ENCODE measurements at places on chromosomes 3 and 15. TPM values are rescaled to one million over a fixed set of nuclear protein-coding genes. Genes with fewer than 3 reads are reported as not detected.
A peak's percentile ranks its signal among the peaks of the same experiment; 100 is the strongest.

DNA sequence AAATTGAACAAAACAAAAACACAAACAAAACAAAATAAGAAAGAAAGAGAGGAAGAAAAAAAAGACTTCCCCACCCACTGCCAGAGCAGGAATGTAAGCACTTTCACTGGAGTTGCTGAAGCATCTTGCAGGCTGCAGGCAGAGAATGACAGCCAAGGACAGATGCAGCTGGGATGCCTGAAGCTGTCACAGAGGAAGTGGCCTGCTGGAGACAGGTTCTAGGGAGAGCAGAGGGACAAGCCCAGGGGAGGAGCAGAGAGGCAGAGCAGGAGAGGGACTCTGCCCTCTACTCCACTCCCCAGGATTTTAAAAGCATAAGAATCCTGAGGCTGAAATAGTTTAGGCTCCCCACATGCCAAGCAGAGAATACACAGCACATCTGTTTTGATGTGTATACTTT lies 326.2 kb downstream of the TUSC7 start:
- no peak for DNase-seq

- DNase-seq: peak; percentile 82
Measured at GRCh38 chr3:46866720-46867549, 3.7 kb upstream of the MYL3 start.

DNA sequence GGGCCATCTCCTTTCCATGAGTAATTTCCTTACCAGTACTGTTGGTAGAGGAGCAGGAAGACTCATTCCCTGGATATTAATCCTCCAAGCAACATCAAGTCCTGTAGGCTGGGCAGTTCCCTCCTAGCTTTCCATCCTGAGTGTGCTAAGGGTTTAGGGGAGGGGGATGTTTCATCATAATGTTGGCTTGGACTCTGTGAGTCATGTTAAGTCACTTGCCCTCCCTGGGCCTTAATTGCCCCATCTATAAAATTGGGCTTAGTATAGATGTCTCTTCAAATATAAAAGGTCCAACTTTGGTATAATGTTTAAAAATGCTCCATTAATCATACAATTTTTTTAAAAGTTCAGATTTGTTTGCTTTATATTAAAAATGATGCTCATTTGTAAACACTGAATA lies 52.7 kb downstream of the TLE3 start:
- no peak for DNase-seq

GRCh38 chr15:45187578-45187893 lies 230 bp downstream of the SHF start:
- no peak for DNase-seq

Gene CTXN2
- not detected for total RNA-seq

- DNase-seq: no peak
Measured at GRCh38 chr15:66608159-66608558, 42.4 kb upstream of the LCTL start.

DNA sequence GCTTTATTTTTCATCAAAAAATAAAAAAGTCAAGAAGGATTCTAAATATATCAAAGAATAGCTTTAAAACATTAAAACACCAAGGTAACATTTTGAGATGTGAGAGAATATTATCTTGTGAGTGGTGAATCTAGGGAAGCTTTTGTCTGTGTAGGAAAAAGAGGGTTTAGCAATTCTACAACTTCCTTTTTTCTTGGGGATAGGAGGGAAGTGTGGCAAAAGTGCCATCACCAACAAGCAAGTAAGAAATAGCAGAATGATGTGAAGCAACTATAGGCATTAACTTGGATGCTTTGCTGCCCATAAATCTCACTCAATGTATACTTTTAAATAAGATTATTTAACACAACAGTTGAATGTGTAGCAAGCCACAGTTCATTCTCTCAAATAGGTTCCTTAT lies 57.8 kb upstream of the SUCLG2 start:
- no peak for DNase-seq

GRCh38 chr3:135918600-135918999 lies 46.9 kb upstream of the PPP2R3A start:
- DNase-seq: no peak

DNA sequence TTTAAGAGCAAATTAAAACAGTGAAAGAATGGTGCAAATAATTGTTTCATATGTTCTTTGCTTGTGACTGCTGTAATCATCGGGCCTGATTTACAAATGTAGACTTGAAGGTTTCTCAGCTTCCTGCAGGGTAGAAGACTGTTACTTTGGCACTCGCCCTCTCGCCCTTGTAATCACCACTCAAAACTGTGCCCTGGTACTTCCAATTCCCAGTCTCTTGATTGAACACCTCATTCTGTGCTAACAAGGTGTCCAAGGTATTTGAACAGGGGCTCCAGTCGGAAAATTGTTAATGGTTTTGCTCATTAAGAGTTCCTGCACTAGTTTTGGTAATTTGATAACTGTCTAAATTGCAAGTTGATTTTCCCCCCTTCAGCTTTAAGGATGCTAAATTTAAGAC lies 209.5 kb downstream of the ZIC1 start:
- DNase-seq: no peak

GRCh38 chr3:107426223-107426622 lies 49.0 kb downstream of the CCDC54 start:
- no peak for DNase-seq

Gene NPRL2
- total RNA-seq: 33.2 TPM

Gene ADAMTS17
- 1.2 TPM for total RNA-seq

Gene GOLGA8B
- 85.2 TPM for total RNA-seq

- no peak for DNase-seq
Measured at GRCh38 chr3:116188231-116188785, 257.0 kb downstream of the LSAMP start.

- no peak for DNase-seq
Measured at GRCh38 chr3:50089609-50089945, 858 bp downstream of the RBM5 start.

GRCh38 chr3:140363801-140364200 lies 314.1 kb upstream of the TRIM42 start:
- no peak for DNase-seq

- no peak for DNase-seq
Measured at GRCh38 chr3:32308378-32308777, 69.9 kb downstream of the CMTM8 start.

GRCh38 chr15:60779718-60780503 lies 301.0 kb upstream of the ICE2 start:
- no peak for DNase-seq

DNA sequence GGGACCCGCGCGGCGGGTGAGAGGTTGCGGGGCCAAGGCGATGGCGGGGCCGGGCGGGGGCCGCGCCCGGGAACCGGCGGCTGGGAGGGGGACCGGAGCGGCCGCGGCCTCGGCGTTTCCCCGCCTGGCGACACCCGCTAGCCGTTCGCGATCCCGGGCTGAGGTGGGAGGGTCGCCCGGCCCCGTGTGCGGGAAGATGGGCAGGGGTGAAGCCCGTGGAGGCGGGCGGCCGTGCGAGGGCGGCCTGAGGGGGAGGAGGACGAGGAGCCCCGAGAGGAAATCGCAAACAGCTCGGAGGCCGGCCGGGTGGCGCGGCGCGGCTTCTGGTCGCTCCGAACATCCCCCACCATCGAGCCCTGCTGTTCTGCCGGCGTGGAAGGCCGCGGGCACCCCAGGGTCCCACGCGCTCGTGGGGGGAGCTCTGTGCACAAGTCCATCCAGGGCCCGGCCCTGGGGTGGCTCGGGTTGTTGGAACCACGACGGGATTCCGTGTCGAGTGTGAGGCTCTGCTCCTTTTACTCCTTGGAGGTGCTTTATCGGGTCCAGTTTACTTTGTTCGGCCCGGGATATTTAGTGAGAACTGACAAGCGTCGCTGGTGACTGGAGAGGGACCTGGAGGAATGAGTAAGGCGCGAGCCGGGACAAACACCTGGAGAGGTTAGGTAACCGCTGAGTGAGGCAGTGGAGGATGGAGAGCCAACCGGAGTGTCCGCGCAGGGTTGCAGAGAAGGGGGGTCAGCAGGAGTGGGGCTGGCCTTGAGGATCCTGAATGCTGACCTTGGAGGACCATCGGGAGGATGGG lies 728 bp downstream of the CRTC3 start:
- peak; percentile 61 for DNase-seq

DNA sequence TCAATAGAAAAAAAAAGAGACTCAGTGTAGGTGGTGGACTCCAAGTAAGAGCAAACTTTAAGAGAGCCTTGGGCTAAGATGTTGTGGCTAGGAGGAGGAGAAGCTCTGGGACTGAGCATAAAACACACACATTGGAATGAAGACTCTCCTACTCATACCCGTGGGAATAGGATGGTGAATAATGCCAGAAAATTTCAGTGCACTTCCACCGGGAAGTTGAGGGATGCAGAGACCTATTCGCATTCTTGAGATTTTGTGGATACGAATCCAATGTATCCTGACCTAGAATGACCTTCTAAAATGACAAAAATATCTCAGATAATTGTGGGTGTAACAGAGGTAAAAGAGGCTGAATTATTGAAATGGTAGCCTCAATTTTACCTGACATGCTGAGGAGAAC lies 388.7 kb upstream of the SGO1 start:
- DNase-seq: no peak

Gene CDHR4
- not detected for total RNA-seq

Gene ADAMTS9
- total RNA-seq: not detected

DNA sequence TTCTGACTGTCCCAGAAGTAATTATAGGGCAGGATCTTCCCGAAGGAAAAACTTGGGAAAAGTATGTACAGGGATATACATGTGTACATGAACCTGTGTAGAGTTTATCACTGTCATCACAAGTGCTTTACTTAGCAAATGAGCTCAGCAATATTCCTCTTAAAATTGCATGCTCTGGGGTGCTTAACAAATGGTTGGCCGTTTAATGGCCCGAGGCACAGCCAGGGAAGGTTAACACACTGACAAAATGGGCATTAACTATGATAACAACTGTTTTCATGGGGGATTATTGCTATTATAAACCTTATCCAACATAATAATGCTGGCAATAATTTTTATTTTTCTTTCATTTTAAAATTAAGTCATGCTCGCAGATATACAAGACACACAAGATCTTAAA lies 459.3 kb downstream of the TUSC7 start:
- no peak for DNase-seq

- DNase-seq: peak; percentile 45
Measured at GRCh38 chr15:25832158-25832557, 31.0 kb downstream of the ATP10A start.

- no peak for DNase-seq
Measured at GRCh38 chr3:154778057-154778456, 302.1 kb upstream of the MME start.

Gene GTF2A2
- total RNA-seq: 165 TPM

DNA sequence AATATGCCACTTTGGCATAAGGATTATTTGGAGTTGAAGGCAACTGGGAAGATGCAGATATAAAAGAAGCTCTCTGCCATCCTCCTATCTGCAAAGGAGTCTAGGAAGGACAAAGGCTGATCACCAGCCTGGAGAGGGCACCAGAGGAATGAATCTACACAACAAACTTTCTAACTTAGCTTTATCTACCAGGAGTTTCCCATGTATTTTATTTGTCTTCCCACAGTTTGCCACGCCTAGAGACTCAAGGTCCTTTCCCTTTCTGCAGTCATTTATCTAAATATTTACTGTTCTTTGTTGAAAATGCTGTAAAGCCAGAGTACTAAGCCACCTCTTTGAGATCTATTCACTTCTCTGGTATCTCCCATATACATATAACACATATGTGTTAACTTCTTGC lies 32.2 kb downstream of the GPR176 start:
- DNase-seq: no peak

- no peak for DNase-seq
Measured at GRCh38 chr3:188884299-188885043, 287.3 kb upstream of the TPRG1 start.

Gene CNTN3
- not detected for total RNA-seq

Gene RTP1
- total RNA-seq: not detected

GRCh38 chr3:128502712-128503111 lies 9.7 kb upstream of the GATA2 start:
- DNase-seq: no peak

DNA sequence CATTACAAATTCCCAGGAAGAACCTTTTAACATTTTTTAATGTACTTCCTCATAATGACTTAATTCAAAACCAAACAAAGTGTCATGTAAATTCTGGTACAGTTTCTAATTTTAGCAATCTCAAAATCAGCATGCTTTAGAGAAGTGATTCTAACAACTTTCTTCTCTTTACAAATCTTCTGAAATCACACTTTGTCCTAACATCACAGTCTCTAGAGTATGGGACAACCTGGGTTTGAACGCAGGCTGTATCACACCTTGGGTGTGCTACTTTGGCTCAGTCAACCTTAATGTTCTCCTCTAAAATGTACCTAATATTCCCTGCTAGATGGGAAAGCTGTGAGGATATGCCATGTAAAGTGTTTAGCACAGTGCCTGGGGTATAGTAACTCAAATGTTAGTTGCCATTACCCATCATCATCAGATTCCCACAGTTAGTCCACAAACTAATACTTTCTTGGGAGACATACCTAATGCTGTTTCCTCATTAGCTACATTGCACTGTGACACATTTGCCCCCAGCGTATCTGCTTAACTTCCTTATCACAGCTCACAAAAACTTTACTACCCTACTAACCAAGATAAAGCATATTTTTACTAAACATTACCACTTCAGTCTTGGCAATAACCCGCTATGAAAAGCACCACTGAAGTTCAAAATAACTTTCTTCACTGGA lies 3.1 kb downstream of the TSPAN3 start:
- no peak for DNase-seq

DNA sequence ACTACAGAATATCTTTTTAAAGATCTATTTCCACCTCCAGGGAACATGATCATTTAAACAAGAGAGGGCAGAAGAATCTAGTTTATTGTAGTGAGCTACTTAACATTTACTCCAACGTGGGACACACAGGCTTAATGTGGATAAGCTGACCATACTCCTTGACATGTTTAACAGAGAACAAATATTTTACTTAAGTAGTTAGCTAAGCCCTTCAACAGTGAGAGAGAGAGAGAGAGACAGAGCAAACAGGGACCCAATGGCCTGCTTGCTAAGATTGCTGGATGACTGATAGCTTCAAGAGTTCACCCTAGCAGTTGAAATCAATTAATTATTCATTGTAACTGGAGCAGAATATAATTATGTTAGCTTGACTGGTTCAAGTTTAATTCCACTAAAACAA lies 158.6 kb downstream of the ADAM10 start:
- no peak for DNase-seq

GRCh38 chr15:61112231-61112630 lies 116.9 kb downstream of the RORA start:
- DNase-seq: no peak

DNA sequence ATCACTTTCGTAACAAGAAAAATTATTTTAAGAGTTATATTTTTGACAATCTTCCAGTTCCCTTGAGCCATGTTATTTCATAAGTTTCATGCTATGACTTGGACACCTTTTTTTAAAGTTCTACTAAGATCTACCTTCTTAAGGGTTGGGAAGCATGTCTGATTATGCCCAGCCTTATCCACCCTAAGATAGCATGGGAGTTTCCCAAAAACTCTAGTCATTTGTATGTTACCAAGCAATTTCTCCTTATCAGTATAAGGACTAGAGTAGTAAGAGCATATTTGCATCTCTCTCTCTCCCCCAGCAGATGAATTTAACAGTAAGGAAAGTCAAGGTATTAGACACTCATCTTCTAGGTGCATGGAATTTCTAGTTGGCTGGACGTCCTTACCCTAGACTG lies 85.1 kb upstream of the NTRK3 start:
- no peak for DNase-seq
